ENCODE measurements at places on chromosomes 12 and 14. TPM values are rescaled to one million over a fixed set of nuclear protein-coding genes. Genes with fewer than 3 reads are reported as not detected.

Gene SERPINA1
- total RNA-seq = 1.9 TPM

Gene KDM5A
- total RNA-seq = 124 TPM

Gene PRICKLE1
- total RNA-seq = 16.3 TPM

Gene MYL6B
- total RNA-seq = 91.1 TPM

Gene NPFF
- total RNA-seq = not detected

Gene TAPBPL
- 0.94 TPM for total RNA-seq

Gene SCN8A
- 134 TPM for total RNA-seq

Gene DPY19L2
- total RNA-seq = 49.8 TPM

Gene KMT2D
- total RNA-seq = 57.6 TPM

Gene CLEC7A
- total RNA-seq = 0.31 TPM

Gene NGB
- 4.7 TPM for total RNA-seq

Gene PTCSC3
- not detected for total RNA-seq

Gene NR1H4
- total RNA-seq = 0.31 TPM

Gene KCNH3
- 10.3 TPM for total RNA-seq

Gene HOXC6
- total RNA-seq = not detected

Gene KRT82
- total RNA-seq = not detected

Gene CNTN1
- total RNA-seq = 297 TPM

Gene CTDSP2
- total RNA-seq = 45.1 TPM

Gene MUCL1
- total RNA-seq = not detected

Gene PMEL
- not detected for total RNA-seq

Gene POTEG
- not detected for total RNA-seq

Gene OR4E2
- not detected for total RNA-seq

Gene KLHL33
- total RNA-seq = under 0.01 TPM

Gene DNAJC22
- not detected for total RNA-seq

Gene DNAH10
- 45.1 TPM for total RNA-seq

Gene BCDIN3D
- total RNA-seq = 7.2 TPM

Gene KCNC2
- 19.7 TPM for total RNA-seq

Gene KRT77
- total RNA-seq = not detected

Gene CIROP
- not detected for total RNA-seq

Gene SEC23A
- total RNA-seq = 127 TPM

Gene AMDHD1
- total RNA-seq = 0.63 TPM

Gene PTPN21
- total RNA-seq = 12.8 TPM

Gene SAMD4A
- total RNA-seq = 15.7 TPM

Gene COX6A1
- 329 TPM for total RNA-seq

Gene FAM222A
- 5.9 TPM for total RNA-seq

Gene PTPRQ
- 1.6 TPM for total RNA-seq

Gene PLEKHA5
- 141 TPM for total RNA-seq

Gene RPS6KL1
- 47.0 TPM for total RNA-seq

Gene PMCH
- not detected for total RNA-seq

Gene HCFC2
- total RNA-seq = 82.0 TPM
